ENCODE measurements at places on chromosomes 2 and 18.

GRCh38 chr2:54590216-54591120, 133.0 kb upstream of the EML6 start:
- DNase-seq = no peak

DNA sequence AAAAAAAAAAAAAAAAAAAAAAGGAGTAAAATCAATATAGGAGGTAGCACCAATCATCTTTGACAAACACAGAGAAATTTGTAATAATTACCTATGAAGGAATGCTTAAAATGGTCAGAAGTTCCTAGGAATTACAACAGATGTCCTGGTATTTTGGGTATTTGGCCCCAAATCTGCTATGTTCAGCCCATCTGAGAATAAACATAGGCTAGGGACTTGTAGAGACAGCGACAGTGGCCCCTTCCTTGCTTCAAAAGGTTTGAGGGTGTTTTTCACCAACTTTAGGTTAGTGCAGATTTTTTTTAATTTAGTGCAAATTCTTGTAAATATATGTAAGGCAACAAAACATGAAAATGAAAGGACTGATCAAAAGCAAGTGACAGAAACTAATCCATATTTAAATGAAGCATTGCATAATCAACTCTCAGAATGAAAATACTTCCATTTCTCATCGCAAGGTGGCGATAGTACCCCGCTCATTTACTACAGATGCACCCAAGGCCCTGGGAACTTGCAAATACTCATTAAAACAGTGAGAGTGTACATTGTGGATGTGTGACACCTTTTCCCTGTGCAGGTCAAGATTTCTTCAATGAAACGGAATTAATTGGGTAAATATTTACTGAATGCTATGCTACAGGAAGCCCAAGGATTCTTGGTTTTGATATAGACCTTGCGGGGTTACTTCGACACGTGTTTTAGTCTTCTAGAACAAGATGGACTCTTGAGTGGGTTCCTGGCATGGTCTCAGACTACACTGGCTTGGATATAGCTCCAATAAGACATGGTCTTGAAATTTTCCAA, 44.6 kb downstream of the FAM124B start:
- DNase-seq = peak; percentile 30

DNA sequence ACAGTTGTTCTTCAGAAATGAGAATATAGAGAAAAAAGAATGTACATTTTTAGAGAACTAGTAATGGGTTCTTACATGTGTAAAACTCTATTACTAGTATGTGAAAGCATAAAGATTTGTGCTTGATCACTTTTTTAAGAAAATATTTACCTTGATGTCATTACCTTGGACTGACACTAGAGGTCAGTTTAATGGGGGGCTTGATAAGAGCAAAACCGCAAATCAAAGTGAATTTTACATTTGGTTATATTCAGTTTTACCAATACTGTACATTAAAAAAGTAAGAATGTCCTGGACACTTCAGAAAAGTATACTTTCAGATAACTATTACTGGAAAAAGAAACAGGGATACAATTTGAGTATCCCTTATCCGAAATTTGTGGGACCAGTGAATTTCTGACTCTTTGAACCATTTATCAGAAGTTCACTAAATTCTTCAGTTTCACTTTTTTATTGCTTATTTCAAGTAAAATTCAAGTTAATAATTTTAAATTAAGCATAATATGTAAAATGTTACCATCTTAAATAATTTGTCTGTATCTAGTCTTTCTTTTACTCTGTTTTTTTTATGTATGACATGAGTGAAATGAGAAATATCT, 1149.5 kb downstream of the DSC3 start:
- no peak for DNase-seq

DNA sequence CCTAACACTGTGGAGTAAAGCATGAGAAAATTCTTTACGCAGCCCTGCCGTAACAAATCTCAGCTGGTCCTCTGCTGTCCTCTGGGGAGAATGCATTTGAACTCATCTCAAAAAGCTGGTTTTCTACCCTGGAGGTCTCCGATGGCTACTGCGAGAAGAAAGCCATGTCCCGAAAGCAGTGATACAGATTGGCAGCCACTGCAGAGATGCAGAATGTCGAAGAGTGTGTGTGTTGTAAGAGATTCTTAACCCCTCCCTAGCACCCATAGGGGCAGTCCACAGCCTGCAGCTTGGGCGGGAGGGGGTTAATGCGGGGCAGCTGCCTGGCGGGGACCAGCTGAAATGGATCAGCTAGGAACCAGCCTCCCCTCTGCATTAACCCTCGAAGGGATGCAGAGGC, 235.9 kb downstream of the ZNF516 start:
- no peak for DNase-seq

- DNase-seq = no peak
Measured at GRCh38 chr2:37456479-37456878, 112.0 kb downstream of the QPCT start.

DNA sequence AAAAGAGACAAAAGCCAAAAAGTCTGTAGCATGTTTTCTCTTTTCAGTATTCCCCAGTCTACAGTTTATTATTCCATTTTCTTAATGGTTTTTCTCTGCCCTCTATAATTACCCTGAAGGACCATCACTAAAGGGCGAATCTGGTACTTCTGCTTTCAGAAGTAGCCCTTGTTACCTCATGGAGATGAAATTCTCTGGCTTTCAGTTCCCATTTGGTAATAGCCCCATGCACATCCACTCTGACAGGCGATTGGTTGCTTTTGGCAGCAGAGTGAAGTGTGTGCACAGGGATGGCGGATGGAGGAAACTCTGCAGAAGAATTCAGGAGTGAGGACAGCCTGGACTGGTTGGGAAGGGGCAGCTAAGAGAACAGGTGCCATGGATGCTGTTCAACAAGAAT, 66.3 kb upstream of the NABP1 start:
- no peak for DNase-seq

GRCh38 chr2:37376421-37377186, 32.2 kb downstream of the QPCT start:
- DNase-seq = peak; percentile 75

DNA sequence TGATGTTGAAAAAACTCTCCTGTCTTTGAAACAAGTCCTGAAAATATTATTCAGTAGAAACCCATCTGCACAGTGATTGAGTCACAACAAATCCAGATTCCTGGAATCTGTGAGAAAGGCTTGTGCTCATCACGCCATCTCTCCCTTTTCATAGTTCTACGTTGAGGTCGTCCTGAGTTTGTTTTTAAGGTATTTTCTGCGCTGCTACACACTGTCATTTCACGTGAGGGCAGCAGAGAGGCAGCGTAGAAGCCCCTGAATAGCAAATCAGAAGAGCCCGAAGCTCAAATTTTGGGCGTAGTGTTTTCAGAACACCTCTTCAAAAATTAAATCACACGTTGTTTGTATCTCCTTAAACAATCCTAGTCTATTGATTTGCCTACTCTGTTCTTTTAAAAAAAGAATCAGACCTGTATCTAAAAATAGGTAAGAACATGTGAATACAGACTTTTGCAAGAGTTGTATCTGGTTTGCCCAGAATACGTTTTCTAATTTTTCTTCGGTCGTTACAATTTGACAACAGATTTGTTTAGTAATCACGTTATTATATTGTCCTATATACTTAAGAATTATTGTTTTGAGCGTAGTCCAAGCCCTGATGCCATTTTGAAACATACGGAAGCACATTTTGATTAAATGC, 61.6 kb upstream of the SLC38A11 start:
- DNase-seq = peak; percentile 15

GRCh38 chr2:148860037-148860436, 15.0 kb upstream of the KIF5C start:
- no peak for DNase-seq
